ENCODE measurements at places on chromosomes 4 and X.

DNA sequence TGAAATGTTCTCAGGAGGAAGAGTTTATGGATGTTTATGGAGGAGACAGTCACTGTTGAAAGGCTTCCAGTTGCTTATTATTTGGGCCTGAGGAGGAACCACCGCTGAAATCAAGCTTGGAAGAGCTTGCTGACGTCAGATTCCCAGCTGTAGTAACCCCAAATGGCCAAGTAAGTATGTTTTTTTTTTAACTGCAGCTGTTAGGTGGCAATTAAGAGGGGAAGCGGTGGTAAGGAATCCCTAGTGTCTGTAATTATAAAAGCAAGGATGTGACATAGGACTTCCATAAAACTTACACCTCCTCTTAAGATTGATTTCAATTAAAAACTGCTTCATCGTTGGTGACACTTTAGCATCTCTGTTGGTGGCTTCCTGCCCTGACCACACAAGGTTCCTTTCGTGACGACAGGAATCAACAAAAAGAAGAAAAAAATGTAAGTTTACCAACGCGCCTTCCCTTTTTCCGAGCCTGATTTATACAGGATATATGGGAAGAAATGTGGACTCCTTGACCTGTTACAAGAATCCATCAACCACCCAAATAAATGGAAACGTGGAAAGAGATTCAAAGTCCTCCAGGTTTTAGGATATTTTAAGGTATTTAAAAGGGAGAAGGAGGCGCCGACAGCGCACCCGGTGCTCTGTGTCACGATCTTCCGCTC, 884 bp downstream of the RELL1 start:
- DNase-seq = peak; percentile 30

DNA sequence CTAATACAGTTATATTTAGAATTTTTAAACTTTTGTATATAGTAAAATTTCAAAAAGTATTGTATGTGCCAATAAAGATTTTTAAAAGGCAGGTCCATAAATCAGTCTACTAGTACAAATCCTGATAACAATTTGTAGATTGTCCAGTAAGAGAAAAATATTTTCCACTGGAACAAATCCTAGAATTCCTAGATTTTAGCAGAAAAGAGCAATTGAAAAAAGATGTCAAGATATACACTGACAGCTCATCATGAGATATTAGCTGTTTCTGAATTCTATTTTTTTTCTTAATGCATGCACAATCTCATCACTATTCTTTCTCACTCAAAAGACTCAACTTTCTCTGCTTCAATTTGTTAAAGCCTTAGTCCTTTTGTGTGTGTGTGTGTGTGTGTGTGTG, 289.2 kb upstream of the MAD2L1 start:
- DNase-seq = no peak

DNA sequence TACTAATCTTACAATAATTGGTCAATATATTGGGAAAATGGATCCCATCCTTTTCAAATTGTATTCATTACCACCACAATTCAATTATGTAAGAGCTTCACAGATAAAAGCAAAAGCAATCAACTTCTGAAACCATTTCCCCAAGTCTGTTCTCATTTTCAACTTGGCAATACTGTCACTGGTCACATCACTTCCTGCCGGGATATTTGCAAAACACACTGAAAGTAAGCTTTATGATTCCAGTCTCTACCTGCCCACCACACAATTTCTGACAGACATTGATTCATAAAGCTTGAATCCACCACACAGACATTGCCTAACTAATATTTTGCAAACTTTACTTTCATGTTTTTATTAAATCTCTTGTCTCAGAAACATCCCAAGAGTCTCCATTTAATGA, 53.6 kb downstream of the LIN54 start:
- no peak for DNase-seq

DNA sequence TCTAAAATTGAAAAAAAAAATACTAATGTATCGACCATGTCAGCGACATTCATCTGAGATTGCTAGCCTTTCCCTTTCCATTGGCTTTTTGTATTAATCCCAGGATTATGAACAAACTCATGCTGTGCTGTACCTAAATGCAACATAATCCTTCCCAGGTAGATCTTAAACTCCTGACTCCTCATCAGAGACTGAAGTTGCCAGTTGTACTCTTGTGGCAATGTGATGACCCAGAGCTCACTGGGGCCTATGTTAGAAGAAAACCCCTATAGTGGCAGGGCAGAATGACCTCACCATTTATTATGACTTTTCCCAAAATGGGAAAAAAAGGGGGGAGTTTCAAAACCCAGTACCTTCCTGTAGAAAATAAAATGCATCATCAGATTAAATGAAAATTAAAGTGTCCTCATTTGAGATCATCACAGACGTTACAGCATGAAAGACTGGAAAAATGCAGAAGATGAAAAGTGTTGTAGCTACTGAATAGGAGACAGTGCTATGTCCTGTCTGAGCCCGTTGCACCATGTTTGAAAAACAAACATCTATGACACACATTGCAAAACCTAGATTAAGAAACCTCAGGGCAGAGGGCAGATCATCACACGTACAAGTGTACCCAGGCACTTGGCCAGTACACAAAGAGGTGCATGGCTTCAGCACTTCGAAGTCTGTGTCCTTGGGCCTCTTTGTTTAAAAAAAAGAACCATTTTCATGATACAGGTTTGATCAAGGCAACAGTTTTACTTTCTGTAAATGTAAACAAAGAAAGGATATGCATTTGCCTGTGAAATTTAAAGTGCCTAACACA, 6.8 kb upstream of the ACSL4 start:
- DNase-seq = no peak

DNA sequence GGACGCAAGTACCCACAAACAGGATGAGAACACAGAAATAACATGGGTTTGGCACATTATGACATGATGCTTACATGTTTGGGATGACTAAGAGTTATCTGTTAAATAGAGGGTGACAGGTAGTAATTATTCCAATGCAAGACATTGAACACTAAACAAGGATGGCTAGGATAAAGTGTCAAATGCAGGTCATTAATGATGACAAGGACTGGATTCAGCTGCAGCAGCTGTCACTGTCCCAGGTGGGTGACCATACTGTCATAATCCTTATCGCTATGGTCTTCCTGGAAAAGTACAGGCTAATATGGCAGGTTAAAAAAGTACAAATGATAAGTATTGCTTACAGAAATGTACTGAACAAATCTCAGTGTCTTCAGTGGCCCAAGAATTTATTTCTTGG, 123.9 kb downstream of the ANTXR2 start:
- DNase-seq = no peak

DNA sequence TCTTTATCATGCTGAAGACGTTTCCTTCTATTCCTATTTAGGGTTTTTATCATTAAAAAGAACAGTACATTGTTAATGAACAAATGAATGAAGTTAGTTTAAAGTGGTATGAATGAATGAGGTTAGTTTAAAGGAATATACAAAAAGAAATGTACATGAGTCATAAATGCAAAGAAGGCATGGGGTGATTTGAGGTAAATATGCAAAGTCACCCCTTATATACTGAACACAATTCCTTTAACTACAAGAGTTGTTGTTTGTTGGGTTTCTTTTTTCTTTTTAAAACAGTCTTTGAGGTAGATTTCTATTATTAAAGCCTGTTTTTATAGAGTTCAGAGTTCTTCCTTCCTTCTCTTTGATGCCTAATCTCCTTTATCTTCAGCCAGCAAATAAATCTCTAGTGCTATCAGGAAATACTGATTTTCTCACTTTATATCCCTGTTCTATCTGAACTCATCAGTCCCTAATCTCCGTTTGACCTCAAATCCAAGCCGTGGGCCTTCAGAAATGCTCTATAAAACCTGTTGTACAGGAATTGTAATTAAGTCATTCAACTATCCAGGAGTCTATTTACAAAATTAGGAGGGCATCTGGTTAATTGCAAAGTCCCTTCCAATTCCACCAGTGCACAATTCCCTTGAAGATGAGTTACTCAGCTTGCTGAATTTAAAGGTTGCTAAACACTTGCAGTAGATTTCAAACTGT, 31.6 kb upstream of the ABCG2 start:
- no peak for DNase-seq

- DNase-seq = no peak
Measured at GRCh38 chr4:185902654-185903053, 90.7 kb upstream of the SORBS2 start.

- no peak for DNase-seq
Measured at GRCh38 chrX:38664285-38664684, 102.9 kb downstream of the TSPAN7 start.

- no peak for DNase-seq
Measured at GRCh38 chrX:110015915-110016314, 13.0 kb downstream of the TMEM164 start.

GRCh38 chrX:69493193-69493592, 10.9 kb upstream of the NALF2 start:
- DNase-seq = no peak

GRCh38 chrX:110188701-110189558, 129.0 kb downstream of the AMMECR1 start:
- DNase-seq = no peak

DNA sequence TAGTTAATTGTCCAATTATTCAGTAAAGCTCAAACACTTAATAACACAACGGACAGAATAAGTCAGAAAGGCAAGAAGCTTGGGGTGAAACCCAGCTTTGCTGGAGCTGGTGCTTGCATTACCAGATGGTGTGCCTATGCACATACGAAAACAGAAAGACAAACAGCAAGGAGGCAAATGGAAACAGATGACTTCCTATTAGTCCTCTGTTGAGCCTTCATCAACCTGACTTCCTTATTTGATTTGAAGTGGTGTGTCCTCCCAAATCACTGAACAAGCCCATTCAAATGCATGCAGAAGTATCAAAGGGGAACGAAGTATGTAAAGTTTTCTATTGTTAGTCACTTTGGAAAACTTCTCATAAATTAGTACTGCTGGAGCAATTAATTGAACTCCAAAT, 166.2 kb downstream of the ATP10D start:
- no peak for DNase-seq

DNA sequence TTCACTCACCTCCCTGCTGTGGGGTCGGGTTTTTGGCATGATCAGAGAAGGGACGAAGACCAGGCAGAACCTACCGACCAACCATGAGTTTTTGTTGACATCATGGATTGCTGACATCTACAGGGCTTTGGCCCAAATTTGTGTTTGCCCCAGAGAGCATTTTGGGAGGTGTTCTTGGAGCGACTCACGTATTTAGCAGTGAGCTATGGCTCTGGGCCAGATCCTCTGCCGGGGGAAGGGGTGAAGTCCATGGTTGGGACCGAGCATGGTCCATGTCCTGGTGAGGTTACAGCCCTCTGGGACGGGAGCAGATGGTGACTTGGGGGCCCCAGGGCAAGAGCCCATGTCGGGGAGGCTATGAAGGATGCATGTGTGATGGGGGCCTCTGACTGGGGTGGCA, 17.4 kb downstream of the SORCS2 start:
- no peak for DNase-seq

- no peak for DNase-seq
Measured at GRCh38 chr4:84722720-84723119, 139.8 kb downstream of the CDS1 start.

DNA sequence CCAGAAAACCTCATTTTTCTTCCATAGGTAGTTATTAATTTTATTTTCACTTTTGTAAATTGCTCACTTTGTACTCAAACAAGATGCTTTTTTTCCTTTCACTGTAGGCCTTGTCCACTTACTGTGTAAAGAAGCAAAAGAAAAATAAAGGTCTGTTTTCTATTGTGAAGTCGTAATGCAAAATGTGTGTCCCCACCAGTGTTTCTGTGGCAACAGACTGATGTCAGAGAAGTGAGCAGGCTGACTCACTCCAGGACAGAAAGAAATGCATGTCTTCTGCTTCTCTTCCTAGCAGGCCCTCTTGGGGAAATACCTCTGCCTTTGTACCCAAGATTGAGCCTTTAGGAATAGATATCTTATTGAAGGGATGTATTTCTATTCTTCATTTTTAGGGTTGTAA, 30.3 kb downstream of the INPP4B start:
- no peak for DNase-seq

- DNase-seq = peak; percentile 0
Measured at GRCh38 chr4:99248714-99249113, 29.7 kb upstream of the ADH6 start.

GRCh38 chr4:10006601-10007435, 14.5 kb downstream of the SLC2A9 start:
- DNase-seq = no peak

GRCh38 chrX:47245156-47245555, 12.3 kb downstream of the USP11 start:
- DNase-seq = no peak

- DNase-seq = no peak
Measured at GRCh38 chr4:126906466-126906865, 726.3 kb upstream of the INTU start.

GRCh38 chrX:69618803-69619202, 2.9 kb downstream of the EDA start:
- no peak for DNase-seq

GRCh38 chr4:171875291-171875690, 62.1 kb downstream of the GALNTL6 start:
- no peak for DNase-seq

- no peak for DNase-seq
Measured at GRCh38 chr4:183576701-183577404, 72.0 kb downstream of the ING2 start.

DNA sequence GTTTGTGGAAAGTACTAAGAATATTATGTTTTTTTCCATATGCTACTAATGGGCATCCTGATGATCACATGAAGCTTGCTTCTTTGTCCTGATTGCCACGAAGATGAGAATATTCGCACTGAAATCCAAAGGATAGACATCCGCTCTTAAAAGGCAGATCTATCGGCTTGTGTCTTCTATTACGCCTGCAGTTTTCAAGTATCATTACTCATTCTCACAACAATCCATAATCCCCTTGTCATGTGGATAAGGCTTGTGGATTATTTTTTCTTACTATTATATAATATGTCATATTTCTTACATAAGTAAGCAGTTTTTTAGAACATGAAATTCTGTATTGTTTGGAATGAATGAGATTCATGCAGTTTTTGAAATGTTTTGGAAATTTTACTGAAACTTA, 62.8 kb downstream of the KCNIP4 start:
- DNase-seq = no peak

- no peak for DNase-seq
Measured at GRCh38 chr4:86959588-86960500, 25.0 kb downstream of the AFF1 start.

GRCh38 chr4:73895201-73896175, 26.3 kb downstream of the CXCL1 start:
- no peak for DNase-seq

- no peak for DNase-seq
Measured at GRCh38 chr4:158605393-158605792, 66.3 kb downstream of the C4orf46 start.

DNA sequence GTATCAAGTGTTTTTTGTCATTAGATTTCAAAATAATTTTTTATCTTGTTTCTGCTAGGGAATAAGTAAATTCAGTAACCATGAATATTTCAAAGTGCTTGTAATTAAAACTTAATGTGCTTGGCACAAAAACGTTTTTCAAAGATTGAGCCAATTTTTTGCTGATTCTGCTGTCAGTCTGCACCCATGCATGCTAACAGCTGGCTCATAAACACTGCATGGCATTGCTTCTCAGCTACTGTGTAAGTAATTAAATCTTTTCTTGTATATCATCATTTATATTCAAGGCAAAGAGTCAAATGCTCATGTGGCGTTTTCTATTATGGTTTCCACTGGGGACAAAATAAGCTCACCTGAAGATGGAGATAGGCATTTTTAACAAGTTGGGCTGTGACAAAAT, 66.8 kb upstream of the SPANXN2 start:
- no peak for DNase-seq

GRCh38 chr4:123073650-123074049, 151.3 kb upstream of the NUDT6 start:
- no peak for DNase-seq

Measured in HS-5 (cell line).